ENCODE measurements at places on chromosomes 7 and 10.

- no peak for DNase-seq
Observed at GRCh38 chr10:122463466-122464249, 2.3 kb downstream of the HTRA1 start.

DNA sequence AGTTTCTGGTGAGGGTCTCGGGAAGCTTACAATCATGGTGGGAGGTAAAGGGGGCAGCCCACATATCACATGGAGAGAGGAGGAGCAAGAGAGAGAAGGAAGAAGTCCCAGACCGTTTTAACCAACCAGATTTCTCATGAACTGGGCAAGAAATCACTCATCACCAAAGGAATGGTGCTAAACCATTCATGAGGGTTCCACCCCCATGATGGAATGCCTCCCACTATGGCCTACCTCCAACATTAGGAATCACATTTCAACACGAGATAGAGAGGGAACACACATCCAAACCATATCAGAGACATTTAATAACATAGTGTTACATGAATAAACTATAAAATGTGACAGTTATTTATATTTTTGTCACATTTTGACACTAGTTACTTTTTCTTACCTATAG is 214.8 kb upstream of the MAGI2 start:
- DNase-seq = no peak

GRCh38 chr10:71434760-71435394 is 38.2 kb downstream of the CDH23 start:
- no peak for DNase-seq

DNA sequence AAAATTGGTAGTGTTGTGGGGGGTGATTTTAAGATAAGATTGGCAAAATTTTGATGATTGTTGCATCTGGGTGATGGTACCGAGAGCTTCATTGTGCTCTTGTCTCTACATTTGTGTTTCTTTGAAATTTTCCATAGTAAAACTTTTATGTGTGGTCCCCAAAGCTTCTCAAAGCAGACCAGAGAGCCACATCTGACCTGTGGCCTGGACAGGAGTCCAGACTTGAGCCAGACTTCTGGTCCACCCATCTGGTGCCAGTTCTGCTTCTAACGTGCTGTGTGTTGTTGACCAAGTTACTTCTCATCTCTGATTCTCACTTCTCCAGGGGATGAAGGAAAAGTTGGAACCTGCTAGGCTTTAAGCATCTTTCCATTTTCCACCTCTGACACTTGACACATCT is 120.1 kb downstream of the C10orf105 start:
- DNase-seq = no peak

DNA sequence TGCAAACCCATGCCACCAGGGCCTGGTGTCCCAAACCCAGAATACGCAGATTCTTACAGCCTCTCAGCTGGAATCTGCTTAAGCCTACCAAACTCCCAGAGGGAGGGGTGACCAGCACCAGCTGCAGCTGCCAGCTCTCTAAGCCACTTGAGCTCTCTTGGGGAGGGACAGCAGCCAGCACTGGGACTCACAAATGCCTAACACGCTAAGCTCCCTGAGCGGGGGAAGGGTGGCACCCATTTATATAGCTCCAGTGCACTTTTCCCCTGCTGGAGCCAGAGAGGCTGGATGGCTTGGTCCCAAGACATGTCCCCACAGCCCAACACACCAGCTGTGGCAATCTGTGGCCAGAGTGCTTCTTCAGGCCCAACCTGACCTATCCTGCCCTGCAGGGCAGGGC is 326.8 kb upstream of the NRG3 start:
- DNase-seq = no peak

- no peak for DNase-seq
Observed at GRCh38 chr7:31563951-31564350, 50.1 kb downstream of the ITPRID1 start.

- DNase-seq = no peak
Observed at GRCh38 chr7:37759526-37759925, 76.0 kb downstream of the GPR141 start.

DNA sequence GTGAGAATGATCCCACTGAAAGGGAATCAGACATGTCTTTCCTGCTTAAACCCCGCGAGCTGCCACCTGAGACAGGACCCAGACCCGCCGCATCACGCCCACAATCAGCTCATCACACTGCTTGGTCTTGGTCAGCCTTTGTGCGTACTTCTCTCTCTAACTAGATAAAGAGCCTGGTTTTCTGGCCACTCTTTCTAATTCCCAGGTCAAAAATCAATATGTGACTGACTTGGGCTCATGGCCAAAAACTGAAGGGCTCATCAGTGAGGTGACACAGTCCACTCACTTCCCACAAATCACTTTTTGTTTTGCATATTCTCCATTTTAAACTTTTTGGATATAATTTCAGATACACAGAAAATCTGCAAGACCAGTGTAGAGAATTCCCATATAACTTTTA is 247.3 kb downstream of the DIP2C start:
- no peak for DNase-seq

- no peak for DNase-seq
Observed at GRCh38 chr10:132292287-132293200, 15.2 kb downstream of the STK32C start.

DNA sequence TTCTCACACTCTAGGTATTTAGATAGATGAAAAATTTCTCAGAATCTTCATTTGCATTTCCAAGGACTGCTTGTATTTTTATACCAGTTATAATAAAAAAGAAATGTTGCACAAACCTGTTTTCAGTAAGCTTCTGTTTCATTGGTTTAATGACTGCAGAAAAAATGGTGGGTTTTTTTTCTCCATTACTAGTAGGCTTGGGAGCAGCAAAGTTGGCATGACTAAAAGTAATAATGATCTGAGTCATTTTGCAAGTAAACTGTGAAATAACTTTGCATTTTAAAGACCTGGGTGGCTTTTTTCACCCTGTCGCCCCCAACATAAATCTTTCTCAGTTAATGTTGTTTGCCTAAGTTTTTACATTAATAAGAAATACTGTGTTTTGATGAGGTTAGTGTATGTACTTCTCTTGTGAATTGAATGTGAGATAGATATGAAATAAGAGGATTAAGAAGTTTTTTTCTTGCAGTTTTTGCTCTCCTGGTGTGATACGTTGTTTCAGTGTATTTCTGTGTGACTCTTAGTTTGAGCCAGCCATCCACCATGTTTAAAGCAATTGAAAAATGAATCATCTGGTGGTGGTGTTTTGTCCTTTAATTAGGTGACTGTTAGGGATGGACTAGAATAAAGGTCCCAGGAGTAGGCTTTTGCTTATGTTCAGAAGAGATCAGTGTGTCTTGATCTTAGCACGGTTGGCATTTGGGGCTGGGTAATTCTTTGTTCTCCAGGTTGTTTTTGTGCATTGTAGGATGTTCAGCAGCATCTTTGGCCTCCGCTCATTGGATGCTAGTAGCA is 1.8 kb downstream of the GNAI1 start:
- no peak for DNase-seq

All from T47D (cell line).